Pulmonary artery endothelial cell (primary cell): ENCODE measurements at places on chromosomes 2 and 18. TPM values are rescaled to one million over a fixed set of nuclear protein-coding genes. Genes with fewer than 3 reads are reported as not detected.
A peak's percentile ranks its signal among the peaks of the same experiment; 100 is the strongest.

The SERPINB3 gene
- not detected in 2 replicates for total RNA-seq

The CHRNG gene
- not detected in 2 replicates for total RNA-seq

DNA sequence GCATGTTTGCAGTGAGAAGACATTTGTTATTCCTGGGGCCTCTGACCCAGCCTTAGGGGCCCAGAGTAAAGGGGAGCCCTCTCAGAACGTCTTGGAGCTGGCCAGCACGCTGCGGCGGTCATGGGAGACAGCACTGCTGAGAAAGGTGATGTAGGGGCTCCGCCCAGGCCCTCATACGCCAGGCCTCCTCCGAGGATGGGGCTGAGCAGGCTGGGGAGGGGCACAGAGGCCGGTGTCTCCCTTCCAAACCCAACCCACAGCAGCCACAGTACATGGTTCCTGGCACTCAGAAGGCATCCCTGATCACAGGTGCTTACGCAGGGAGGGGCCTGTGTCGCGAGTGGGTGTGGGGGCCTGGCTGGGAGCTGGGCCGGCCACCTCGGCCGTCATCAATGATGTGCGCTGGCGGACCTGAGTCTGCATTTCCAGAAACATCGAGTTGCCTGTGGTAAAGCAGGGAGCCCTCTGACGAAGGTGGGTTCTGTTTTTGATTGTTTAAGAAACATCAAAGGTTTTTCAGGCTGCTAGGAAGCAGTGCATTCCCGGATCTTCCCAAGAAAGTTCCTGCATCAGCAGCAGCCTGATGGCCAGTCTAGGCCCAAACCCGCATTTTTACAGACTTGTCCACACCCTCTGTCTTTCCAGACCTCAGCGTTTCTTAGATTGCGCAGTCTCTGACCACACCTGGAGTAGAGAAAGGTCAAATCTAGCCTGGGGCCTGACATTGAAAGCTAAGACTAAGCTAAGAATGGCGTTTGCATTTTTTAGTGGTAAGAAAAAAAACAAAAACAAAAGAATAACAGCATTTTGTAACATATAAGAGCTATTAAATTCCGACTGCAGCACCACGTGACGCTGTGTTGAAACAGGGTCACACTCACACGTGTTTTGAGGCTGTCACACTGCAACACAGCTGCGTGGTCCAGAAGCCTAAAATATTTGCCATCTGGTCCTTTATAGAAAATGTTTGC is 51.2 kb upstream of the PXDN start:
- no peak for DNase-seq

The ZNF804A gene
- not detected in 2 replicates for total RNA-seq

GRCh38 chr2:187853381-187853791 is 299.2 kb upstream of the TFPI start:
- no peak for DNase-seq

DNA sequence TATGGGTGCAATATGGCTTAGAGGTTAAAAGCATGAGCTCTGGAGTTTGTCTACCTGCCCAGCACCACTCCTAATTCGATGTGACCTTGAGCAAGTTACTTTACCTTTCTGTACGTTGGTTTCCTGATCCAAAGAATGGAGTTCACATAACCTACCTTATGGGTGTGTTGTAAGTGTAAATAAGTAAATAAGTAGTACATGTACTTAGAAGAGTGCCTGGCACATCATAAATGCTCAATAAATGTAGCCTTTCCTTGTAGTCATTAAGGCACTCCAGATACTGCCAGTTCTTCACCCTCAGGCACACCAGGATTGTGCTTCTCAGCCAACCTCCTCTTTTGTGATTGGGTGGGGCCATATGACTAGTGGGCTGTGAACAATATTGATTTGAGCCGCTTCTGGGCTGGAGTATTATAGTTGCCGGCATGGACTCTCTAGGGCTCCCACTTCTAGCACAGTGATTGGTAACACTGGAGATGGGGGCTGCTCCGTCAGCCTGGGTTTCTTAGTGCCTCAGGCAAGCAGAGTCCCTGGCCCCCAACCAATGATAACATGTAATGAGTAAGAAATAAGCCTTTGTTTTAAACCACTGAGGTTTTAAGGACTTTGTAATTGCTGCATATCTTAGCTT is 101.7 kb upstream of the NOSTRIN start:
- DNase-seq, result no peak

The GLI2 gene
- not detected in 2 replicates for total RNA-seq

GRCh38 chr2:118169359-118170005 is 81.2 kb downstream of the INSIG2 start:
- DNase-seq, result no peak

GRCh38 chr2:101064868-101065549 is 62.9 kb downstream of the RPL31 start:
- DNase-seq, result peak; percentile 32

The CNTNAP5 gene
- total RNA-seq, result not detected in 2 replicates

The GPR17 gene
- not detected in 2 replicates for total RNA-seq

The FANCL gene
- total RNA-seq, result 13.2 and 14.9 TPM in 2 replicates

The FZD7 gene
- total RNA-seq, result 0.33 and 0.35 TPM in 2 replicates
